8988T (cell line): ENCODE measurements at places on chromosomes 11 and 22.

DNA sequence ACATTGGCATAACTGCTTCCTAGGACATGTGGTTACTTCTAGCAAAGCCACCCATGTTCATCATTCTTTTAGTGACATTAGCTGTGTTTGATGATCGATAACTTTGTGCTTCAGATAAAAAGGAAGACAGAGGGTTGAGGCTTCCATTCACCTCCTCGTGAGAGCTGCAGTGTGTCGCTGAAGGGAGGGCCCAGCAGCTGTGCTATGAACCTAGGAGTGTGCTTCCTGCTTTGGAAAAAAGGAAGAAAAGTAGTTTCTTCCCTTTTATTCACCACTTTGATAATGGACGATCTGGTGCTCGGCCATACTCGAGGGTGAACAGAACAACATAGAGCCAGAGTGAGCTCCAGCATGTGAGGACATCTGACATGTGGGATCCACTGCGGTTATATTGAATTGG is 6.1 kb upstream of the RFPL2 start:
- no peak for DNase-seq

DNA sequence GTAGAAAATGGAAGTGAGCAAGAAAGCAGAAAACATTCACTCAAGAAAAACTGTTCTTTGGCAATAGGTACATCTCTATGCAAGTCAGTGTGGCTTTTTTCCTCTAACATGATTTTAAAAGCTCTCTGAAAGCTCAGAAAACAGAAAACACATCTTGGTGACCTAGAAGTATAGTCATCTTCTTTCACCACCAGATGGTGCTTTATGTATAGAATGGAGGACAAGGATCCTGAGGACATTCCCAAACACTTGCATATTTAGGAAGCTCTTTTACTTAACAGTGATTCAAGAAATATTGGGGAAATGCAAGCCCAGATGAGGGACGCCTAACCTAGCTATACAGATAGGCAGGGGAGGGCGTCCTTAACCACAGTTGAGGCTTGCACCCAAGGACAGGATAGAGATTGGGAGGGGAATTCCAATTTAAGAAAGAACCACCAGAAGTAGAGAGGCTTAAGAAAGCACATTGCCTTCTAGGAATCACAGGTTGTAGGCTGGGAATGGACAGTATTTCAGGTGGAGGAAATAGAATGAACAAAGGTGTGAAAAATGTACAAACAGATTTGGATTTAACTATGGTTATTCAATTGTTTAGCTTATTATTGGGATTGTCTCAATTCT is 13.8 kb upstream of the CCDC81 start:
- no peak for DNase-seq

GRCh38 chr22:45738206-45738605 is 66.6 kb downstream of the ATXN10 start:
- DNase-seq, result no peak

GRCh38 chr11:95485115-95485900 is 254.3 kb upstream of the SESN3 start:
- no peak for DNase-seq

GRCh38 chr22:47805394-47805935 is 1043.0 kb downstream of the TBC1D22A start:
- DNase-seq, result no peak

GRCh38 chr22:38950527-38951295 is 6.7 kb upstream of the APOBEC3A start:
- DNase-seq, result no peak
